Activated naive CD8-positive, alpha-beta T cell treated with anti-CD3 and anti-CD28 coated beads, Interleukin-2, amount 10 ng/mL, durations not matched to agents 7 days and 5 days (primary cell): ENCODE measurements at places on chromosomes 12 and 14. TPM values are rescaled to one million over a fixed set of nuclear protein-coding genes. Genes with fewer than 3 reads are reported as not detected.

DNA sequence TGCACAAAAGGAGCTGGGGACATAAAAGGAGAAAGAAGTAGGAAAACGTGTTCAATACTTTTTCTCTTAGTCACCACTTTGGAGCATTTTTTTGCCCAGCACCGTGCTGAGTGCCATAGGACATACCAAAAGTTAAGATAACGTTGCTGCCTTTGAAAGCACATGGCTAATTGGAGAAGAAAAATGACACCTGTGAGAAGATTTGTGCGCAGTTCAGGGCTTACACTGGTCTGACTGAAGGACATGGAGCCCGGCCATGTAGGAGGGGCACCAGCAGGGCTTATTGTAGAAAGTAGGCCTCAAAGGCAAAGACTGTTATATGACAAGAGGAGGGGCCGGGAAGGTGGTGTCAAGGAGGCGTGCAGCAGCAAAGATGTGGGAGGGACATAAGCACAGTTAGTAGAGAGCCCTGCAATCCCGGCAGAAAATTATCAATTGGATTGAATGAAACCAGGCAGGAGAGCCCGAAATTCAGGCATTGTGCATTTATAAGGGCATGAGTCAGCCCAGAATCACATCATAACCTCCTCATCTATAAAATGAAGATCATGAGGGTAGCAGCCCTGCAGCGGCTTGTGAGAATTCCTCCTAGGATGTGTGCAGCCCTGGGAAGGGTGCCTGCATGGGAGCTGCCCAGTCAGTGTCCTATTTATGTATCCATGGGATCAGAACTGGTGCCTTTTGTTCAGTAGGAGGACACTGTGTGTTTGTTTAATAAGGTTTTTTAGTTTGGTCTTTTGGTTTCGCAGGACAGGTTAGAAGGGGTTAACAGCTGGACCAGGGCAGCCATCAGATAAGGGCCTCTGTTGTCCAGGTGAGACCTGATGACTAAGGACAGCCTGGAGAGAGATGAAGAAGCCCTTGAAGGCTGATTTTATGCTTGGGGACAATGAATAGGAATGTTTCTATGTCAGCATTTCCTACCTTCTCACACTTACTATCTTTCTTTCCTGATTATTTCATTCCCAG lies 122.4 kb downstream of the GPR135 start:
- no peak overlapping the region for H3K4me3 ChIP-seq
- no peaks in the 10 kb centered on the region for H3K27me3 ChIP-seq
- peaks cover 20% of the 10 kb centered on the region for H3K36me3 ChIP-seq

DNA sequence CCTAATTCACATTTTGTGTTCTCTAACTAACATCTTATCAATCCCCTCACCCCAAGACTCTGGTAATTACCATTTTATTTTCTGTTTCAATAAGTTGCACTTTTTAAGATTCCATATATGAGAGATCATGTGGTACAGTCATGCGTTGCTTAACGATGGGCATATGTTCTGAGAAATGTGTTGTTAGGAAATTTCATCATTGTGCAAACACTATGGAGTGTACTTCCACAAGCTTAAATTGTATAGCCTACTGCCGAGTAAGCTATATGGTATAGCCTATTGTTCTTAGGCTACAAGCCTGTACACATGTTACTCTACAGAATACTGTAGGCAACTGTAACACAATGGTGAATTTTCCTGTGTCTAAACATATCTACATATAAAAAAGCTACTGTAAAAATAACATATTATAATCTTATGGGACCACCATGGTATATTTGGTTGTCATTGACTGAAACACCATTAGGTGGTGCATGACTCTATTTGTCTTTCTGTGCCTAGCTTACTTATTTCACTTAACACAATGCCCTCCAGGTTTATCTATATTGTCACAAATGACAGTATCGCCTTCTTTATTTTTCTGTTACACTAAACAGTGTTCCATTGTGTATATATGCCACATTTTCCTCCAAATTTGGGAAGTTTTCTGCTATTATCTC lies 473.4 kb upstream of the LMO3 start:
- no peak overlapping the region for H3K27ac ChIP-seq
- no peak overlapping the region for H3K4me3 ChIP-seq
- DNase-seq = no peak
- no peaks in the 10 kb centered on the region for H3K27me3 ChIP-seq
- H3K36me3 ChIP-seq = no peaks in the 10 kb centered on the region

- DNase-seq = no peak
- H3K36me3 ChIP-seq = no peaks in the 10 kb centered on the region
- H3K4me3 ChIP-seq = no peak overlapping the region
- H3K27ac ChIP-seq = no peak overlapping the region
- no peaks in the 10 kb centered on the region for H3K27me3 ChIP-seq
These were observed 455.3 kb downstream of the MDGA2 start for GRCh38 chr14:47220096-47220495.

GRCh38 chr12:114396153-114396868 lies 9.6 kb downstream of the TBX5 start:
- no peak overlapping the region for H3K27ac ChIP-seq
- no peak for DNase-seq
- H3K27me3 ChIP-seq = peaks cover 81% of the 10 kb centered on the region
- H3K4me1 ChIP-seq = no peaks in the 10 kb centered on the region
- no peak overlapping the region for H3K4me3 ChIP-seq

DNA sequence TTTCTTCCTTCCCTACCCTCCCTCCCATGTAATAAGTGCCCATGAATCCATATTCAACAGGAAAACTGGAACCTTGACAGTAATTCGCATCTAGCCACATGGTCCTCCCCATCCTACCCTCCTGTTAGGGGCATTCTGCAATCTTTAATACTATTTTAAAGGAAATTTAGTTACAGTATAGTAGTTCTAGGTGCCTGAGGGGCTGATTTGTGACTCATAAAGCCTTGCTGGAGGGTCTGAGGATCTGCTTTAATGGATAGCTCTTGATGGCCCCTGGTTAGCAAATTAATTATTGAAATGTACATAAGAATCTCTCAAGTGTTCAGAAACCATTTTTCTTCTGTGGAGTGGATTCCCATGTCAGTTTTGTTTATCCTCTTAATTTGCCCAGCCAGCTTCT lies 54.1 kb downstream of the ESRRB start:
- H3K4me3 ChIP-seq = no peak overlapping the region
- H3K27ac ChIP-seq = no peak overlapping the region
- no peak for DNase-seq
- no peaks in the 10 kb centered on the region for H3K27me3 ChIP-seq
- no peaks in the 10 kb centered on the region for H3K36me3 ChIP-seq

Gene KRT83
- not detected for total RNA-seq

- H3K4me1 ChIP-seq = peaks cover 11% of the 10 kb centered on the region
- H3K27ac ChIP-seq = no peak overlapping the region
- peaks cover 9% of the 10 kb centered on the region for H3K36me3 ChIP-seq
These were observed 23.3 kb downstream of the DMAC2L start for GRCh38 chr14:50335389-50335788.

DNA sequence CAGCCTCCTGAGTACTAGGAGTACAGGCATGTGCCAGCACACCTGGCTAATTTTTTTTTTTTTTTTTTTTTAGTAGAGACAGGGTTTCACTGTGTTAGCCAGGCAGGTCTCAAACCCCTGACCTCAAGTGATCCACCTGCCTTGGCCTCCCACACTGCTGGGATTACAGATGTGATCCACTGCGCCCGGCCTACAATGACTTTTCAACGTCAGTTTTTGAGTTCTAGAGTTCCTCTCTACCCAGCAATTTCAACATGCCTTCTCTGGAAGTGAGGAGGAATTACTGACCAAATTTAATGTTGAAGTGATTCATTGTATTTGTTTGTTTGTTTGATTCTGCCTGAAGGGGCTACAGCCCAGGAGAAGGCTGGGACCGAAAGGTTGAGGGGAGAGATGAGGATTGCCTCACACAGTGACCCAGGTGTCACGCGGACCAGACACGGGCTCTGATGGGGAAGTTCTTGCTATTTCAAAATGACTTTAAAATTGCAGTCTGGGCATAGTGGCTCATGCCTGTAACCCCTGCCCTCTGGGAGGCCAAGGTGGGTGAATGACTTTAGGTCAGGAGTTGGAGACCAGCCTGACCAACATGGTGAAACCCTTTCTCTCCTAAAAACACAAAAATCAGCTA lies 8.6 kb upstream of the DENR start:
- no peaks in the 10 kb centered on the region for H3K27me3 ChIP-seq
- peaks cover 4% of the 10 kb centered on the region for H3K4me1 ChIP-seq
- DNase-seq = no peak
- no peak overlapping the region for H3K4me3 ChIP-seq

- H3K27me3 ChIP-seq = no peaks in the 10 kb centered on the region
- H3K4me1 ChIP-seq = no peaks in the 10 kb centered on the region
- no peak overlapping the region for H3K27ac ChIP-seq
- H3K36me3 ChIP-seq = no peaks in the 10 kb centered on the region
- DNase-seq = no peak
- H3K4me3 ChIP-seq = no peak overlapping the region
These were observed 20.2 kb downstream of the OR4N2 start for GRCh38 chr14:19823765-19824164.

Gene GZMB
- total RNA-seq = 217 TPM

Gene C3AR1
- total RNA-seq = 7.8 TPM

GRCh38 chr12:75816897-75817296 lies 214.7 kb downstream of the PHLDA1 start:
- H3K4me1 ChIP-seq = peaks cover 9% of the 10 kb centered on the region
- H3K4me3 ChIP-seq = no peak overlapping the region
- DNase-seq = no peak
- H3K27ac ChIP-seq = no peak overlapping the region
- peaks cover 3% of the 10 kb centered on the region for H3K27me3 ChIP-seq
- no peaks in the 10 kb centered on the region for H3K36me3 ChIP-seq
